ENCODE measurements at places on chromosomes 7 and 10.
A peak's percentile ranks its signal among the peaks of the same experiment; 100 is the strongest.

DNA sequence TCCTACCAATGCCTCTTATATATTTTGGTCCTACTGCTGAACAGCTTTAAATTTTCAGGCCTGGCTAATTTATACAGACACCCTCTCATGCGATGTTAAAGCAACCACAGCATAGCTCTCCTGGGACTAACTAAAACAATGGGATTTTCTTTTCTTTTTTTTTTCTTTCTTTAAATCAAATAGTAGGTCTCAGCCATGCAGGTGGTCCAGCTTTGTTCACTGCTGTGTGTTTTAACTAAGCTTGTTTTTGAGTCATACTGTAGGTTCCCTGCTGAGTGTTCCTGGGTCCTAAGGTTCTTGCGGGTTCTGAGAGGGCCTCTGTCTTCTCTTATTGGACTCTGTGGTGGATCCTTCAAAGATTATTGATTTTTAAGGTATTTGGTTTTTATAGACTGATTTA, 113.1 kb upstream of the SORCS1 start:
- no peak for DNase-seq

DNA sequence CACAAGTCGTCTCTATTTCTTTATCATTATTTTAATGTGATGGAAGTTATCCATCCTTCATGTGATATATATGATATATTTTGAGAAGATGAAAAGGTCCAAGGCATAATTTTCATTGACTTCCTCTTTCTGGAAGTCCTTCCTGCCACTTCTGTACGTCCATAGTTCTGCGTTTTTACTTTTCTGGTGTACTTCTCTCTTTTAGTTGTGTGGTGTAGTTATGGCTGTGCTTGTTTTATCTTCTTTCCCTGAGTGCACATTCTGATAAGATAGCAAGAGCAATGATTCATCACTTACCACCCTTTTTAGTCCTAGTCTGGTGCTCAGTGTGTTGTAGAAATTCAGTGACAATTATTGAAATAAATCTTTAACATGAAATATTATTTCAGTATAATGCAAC, 231.3 kb upstream of the FERD3L start:
- peak; percentile 17 for DNase-seq

DNA sequence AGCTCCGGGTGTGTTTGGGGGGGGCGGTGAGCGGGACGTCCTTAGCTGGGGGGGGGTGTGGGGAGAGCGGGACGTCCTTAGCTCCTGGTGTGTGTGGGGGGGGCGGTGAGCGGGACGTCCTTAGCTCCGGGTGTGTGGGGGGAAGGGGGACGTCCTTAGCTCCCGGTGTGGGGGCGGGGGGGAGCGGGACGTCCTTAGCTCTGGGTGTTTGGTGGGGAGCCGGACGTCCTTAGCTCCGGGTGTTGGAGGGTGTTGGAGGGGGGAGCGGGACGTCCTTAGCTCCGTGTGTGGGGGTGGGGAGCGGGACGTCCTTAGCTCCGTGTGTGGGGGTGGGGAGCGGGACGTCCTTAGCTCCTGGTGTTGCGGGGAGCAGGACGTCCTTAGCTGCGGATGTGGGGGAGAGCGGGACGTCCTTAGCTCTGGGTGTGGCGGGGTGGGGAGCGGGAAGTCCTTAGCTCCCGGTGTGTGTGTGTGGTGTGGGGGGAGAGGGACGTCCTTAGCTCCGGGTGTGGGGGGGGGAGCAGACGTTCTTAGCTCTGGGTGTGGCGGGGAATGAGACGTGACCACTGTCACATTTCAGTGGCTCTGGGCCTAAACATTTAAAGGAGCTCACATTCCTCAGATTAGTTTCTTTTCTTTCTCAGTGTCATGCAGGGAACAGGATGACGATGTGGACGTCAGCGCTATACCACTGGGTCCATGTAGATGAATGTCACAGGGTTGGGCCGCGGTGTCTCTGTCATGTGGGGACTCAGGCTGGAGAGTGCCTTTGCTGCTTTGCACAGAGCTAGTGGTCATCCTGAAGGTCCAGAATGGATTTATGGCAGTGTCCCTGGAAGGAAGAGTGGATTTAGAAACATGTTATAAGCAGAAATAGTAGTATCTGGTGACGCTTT, 7.5 kb downstream of the DYNC2I1 start:
- DNase-seq = peak; percentile 40

GRCh38 chr7:132443761-132444520, 132.3 kb downstream of the PLXNA4 start:
- DNase-seq = no peak

DNA sequence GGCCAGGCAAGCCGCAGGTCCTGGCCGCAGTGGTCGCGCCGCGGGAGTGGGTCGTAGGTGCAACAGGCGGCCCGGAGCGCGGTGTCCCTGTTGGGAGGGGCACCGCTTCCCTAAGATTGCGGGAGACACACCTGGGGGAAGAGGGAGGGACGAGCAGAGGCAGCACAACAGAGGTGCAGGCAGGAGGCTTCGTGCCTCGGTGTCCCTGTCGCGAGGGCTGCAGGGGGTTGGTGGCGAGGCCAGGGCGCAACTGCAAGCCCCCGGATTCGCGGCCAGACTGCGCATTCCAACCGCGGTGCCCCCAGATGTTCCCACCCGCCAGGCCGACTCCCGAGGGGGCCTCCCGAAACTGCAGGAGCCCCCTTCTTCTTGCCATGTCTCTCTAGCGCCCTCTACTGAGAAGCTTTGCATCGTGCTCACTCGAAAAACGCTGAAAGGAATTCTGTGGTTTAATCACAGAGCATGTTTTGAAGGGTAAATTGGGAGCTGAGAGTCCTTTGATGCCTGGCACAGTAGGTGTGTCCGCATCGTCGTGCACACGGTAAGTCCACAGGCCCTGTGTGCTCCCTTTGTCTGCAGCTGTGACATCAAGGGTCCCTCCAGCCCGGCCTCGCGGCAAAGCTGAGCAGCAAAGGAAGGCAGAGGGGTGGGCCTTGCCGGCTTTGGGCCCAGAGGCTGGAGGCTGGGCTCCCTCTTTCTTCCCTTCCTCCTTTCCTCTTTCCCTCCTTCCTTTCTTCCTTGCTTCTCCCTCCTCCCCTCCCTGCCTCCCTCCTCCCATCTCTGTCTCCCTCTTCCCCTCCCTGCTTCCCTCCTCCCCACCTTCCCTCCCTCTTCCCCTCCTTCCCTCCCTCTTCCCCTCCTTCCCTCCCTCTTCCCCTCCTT, 6.2 kb upstream of the MBL2 start:
- DNase-seq = peak; percentile 22

DNA sequence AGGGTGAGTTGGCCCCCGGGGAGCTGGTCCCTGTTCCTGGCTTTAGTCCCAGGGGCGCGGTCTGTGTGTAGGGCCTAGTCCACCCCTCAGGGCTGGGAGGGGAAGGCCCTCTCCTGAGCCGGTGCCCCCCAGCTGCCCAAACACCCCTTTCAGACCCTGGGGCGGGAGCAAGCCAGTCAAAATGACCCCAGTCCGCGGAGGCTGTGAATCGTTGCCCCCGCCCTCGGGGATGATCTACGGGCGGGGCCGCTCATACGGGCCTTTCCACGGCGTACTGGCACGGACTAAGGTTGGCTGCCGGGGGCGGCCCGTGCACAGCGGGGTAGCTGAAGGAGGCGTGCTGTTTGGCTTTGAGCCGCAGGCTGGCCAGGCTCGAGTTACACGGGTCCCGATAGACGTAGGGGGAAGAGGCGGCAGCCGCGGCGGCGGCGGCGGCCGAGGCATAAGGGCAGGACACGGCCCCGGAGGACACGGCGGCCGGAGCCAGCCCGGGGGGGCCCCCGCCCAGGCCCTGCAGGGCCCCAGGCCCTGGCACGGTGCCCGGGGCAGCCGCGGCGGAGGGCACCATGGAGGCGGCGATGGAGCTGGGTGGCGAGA, 4.3 kb downstream of the ELOVL3 start:
- no peak for DNase-seq

- no peak for DNase-seq
These were observed 24.3 kb downstream of the FAM20C start for GRCh38 chr7:216360-217300.

DNA sequence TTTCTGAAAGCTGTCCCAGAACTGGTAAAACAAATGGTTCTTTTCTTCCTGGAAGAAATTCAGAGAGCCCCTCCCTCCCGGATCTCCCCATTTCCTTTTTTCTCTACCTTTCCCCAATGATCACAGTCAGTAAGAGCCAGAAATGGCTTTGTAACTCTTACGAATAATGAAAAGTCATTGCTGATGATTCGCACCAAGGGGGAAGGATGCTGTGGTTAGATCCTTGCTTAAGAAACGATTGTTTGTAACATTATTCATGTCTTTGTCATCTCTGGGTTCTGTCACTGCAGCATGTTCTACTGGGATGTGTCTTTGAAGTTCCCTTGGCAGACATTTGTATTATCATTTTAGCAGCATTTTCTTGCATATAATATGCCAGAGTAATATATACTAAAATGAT, 138.9 kb downstream of the CACNB2 start:
- peak; percentile 86 for DNase-seq

- no peak for DNase-seq
These were observed 101.7 kb downstream of the SLC16A9 start for GRCh38 chr10:59607970-59608369.

GRCh38 chr7:112721366-112721765, 68.8 kb downstream of the TMEM168 start:
- DNase-seq = no peak

DNA sequence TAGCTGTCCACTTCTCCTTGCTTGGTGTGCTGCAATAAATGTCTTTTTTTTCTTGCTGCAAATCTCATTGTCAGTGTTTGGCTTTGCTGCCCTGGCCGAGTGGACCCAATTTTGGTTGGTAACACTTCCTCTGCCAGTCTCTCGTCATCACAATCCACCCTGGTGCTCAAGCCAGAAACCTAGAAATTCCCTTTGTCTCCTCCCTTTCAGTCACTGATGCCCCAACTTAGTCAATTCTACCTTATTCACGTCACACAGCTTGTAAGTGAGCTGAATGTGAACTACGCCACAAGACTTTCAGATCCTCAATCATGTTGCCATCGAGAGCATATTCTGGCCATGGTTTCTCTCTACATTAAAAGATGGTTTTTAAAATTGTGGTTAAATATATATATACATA, 13.0 kb upstream of the FRA10AC1 start:
- no peak for DNase-seq

DNA sequence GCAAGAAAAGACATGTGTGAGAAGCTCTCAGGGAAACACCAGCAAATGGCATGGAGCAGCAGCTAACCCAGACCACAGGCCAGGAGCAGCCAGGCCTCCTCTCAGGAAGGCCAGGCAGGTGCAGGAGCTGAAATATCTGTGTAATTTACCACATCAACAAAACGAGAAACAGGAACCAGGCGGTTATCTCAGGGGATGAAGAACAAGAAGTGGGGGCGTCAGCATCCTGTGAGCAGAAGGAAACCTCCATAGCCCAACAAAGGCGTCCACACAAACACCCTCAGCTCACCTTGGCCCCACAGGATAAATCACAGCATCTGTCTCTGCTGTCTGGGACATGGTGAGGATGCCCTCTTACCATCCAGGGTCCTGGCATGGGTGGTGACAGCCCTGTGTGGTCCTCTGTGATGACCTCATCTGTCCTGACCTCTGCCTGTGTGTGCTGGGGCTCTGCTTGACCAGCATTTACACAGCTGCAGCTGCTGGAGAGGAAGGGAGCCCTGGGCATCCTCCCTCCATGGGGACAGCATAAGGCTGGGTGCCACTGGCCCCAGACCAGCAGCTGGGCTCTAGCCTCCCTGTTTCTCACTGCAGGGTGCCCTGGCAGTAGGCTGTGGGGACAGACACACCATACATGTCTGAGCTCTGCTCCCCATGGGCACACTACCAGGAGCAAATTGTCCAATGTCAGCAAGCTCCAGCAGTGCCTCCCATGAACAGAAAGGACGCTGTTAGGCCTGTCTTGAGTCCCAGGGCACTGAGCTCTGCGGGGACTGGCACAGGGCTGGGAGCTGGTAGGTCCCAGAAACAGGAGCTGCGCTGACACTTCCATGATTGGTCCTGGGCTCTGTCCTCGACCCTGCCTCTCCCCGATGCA, 34.6 kb downstream of the ANXA8 start:
- no peak for DNase-seq

- DNase-seq = peak; percentile 90
These were observed 52.3 kb downstream of the HECW1 start for GRCh38 chr7:43164757-43165156.

- peak; percentile 53 for DNase-seq
These were observed 147.7 kb upstream of the BMPER start for GRCh38 chr7:33757563-33758165.

GRCh38 chr10:13741438-13741837, 154.7 kb downstream of the PRPF18 start:
- no peak for DNase-seq

DNA sequence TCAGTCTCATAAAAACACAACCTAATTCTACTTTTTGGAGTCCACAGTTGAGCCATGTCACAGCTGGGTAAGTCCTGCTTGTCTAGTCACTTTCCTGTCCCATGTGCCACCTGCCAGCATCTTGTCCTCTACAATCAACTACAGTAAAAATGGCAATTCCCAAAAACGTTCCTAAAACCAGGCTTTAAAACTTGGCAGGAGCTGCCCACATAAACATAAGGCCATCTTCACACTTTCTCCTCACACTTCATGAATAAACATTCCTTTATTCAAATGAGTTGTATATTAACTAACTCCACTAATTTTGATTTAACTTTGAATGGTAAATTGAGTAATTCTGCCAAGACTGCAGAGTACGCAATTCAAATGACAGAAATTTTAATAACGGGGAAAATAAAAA, 49.5 kb downstream of the SFMBT2 start:
- no peak for DNase-seq

- no peak for DNase-seq
These were observed 18.1 kb downstream of the MAPK8 start for GRCh38 chr10:48324580-48324979.

GRCh38 chr7:94252971-94253370, 141.7 kb upstream of the COL1A2 start:
- DNase-seq = no peak

- DNase-seq = peak; percentile 56
These were observed 38.8 kb downstream of the PSAP start for GRCh38 chr10:71812016-71812912.

GRCh38 chr7:10696064-10696463, 277.6 kb upstream of the PHF14 start:
- DNase-seq = no peak

GRCh38 chr10:92177546-92177945, 113.3 kb downstream of the CPEB3 start:
- DNase-seq = no peak

DNA sequence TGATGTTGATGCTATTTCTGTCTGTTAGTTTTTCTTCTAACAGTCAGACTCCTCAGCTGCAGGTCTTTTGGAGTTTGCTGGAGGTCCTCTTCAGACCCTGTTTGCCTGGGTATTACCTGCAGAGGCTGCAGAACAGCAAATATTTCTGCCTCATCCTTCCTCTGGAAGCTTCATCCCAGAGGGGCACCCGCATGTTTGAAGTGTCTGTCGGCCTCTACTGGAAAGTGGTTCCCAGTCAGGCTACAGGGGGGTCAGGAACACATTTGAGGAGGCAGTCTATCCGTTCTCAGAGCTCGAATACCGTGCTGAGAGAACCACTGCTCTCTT, 13.3 kb upstream of the CYP3A5 start:
- no peak for DNase-seq

DNA sequence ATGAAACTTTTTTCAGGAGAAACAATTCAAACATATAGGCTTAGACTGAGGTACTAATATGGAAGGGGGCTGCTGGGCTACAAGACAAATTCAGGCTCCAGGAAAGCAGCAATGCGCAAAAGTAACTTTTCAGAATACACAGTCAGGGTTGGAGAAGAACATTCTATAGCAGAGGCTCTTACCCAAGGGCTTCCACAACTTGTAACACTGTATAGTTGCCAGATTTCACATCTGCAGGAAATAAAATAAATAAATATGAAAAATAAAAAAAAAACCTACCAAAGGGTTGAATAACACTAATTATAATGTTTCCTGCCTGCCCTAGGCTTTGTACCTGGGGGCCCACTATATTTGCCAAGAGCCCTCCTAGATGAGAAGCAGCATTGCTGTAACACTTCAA, 14.3 kb downstream of the MMS19 start:
- no peak for DNase-seq

- no peak for DNase-seq
These were observed 110.6 kb downstream of the CLEC2L start for GRCh38 chr7:139634087-139634486.
